Substantia nigra (tissue), 51 donors: ENCODE measurements at places on chromosomes 11 and 22.

- DNase-seq, result no peak
These were observed 28.5 kb upstream of the OAF start for GRCh38 chr11:120182372-120182771.

- DNase-seq, result no peak
These were observed 64.4 kb upstream of the LINC01488 start for GRCh38 chr11:69416762-69417698.

GRCh38 chr22:46256358-46256958, 6.4 kb upstream of the CDPF1 start:
- no peak for DNase-seq

DNA sequence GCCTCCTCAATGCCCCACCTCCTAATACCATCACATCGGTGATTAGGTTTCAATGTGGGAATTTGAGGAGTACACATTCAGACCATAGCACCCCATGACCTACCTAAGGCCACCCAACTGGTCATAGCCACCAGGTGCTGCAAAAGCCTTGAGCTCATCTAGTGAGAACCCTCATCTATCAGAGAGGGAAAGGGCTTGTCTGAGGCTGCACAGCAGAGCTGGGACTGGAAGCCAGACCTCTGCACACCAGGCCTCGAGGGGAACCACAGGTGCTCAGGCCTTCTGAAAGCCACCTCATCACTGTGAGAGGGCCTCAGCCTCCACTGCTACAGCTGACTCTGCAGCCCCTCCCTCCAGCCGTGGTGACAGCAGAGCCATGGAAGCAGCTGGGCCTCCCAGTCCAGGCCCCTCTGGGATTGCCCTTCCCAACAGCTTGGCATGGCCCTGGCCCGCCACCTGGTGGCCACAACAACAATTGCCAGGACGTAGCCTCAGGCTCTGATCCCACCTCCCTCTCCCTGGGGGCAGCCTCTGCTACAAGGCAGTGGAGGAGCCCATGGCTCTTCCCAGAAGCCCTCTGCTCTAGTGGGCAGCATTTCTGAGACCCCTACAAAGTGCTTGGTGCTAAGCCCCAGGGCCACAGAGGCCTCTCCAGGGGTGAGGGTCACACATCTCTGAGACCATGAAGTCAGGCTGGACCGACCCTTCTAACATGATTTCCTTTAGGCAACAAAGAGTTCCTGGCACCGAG, 41.0 kb upstream of the PRDM11 start:
- no peak for DNase-seq

GRCh38 chr11:128512474-128512996, 74.8 kb downstream of the ETS1 start:
- DNase-seq, result no peak

GRCh38 chr11:120441592-120441991, 70.0 kb upstream of the GRIK4 start:
- DNase-seq, result no peak

GRCh38 chr11:44178381-44178780, 82.9 kb downstream of the EXT2 start:
- DNase-seq, result no peak

GRCh38 chr11:62501432-62501891, 45.1 kb downstream of the AHNAK start:
- DNase-seq, result peak; percentile 83

DNA sequence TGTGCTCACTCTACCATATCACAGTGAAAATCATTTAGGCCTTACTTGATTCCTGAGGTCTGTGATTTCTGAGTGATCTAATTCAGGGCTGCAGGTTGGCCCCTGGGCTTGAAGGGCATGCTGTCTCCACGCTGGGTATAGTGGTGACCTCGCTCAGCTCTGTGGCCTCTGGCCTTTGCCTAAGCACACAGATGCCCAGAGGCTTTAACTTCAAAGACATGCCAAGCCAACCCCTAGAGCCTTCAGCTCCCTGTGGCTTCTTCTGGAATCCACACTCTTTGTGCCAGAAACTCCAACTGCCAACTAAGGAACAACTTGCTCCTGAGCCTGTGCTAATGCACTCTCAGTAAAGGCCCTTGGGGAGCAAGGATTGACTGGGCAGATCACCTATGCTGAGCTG, 232.6 kb upstream of the MPPED2 start:
- no peak for DNase-seq
